ENCODE measurements at places on chromosomes 13 and 19.

- no peak for DNase-seq
Observed at GRCh38 chr19:33815380-33816340, 19.0 kb downstream of the KCTD15 start.

- DNase-seq, result no peak
Observed at GRCh38 chr19:47806435-47806834, 2.1 kb upstream of the TPRX1 start.

GRCh38 chr13:21576426-21576825 lies 27.5 kb downstream of the MICU2 start:
- DNase-seq, result no peak

- no peak for DNase-seq
Observed at GRCh38 chr13:37106642-37107041, 1.2 kb upstream of the CSNK1A1L start.

DNA sequence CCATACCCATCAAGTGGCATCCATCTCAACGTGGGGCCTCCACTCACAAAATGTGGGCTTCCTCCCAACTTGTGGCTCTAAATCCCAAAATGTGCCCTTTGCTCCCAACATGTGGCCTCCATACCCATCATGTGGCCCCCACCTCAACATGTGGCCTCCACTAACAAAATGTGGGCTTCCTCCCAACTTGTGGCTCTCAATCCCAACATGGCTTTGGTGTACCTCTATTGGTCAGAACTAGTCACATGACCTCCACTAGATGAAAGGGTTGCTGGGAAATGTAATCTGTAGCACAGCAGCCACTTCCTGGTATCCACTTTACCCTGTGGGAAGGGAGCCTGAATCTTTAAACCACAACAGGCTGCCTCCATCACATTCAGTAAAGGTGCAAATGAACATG lies 10.1 kb upstream of the ACER1 start:
- no peak for DNase-seq

Data from NCI-H1436 treated with DMSO at 0.1 percent for 48 hours (cell line).